ENCODE measurements at places on chromosomes 2 and 18.

DNA sequence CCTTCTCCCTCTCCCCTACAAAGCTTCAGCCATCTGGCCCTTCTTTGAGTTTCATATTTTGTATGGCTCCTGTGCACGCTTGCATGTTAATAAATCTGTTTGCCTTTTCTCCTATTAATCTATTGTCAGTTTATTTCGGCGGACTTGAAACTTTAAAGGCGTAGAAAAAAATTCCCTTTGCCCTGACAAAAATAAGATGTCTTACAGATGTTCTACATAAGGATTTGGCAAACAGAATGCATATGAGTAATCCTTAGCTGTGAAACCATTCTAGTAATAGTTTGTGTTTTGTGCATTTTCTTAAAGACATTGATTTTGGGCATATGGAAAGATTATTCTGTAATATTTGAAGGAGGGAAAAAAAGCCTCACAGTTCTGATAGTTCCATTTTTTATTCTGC, 15.0 kb upstream of the BMPR2 start:
- peak; percentile 17 for DNase-seq

DNA sequence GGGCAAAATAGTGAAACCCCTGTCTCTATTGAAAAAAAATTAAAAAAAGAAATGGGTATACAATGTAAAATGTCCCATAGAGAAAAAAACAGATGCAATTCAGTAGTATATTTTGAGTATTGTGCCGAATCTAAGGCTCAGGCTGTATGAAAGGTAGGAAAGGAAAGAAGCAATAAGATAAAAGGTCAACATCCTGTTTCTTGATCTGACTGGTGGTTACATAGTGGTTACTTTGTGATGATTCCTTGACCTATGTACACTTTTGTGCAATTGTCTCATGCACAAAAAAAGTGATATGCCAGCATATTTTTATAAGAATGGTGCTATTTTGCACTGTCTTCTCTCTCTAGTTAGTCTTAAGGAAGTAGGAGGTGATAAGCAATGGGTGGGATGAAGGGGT, 1333.7 kb upstream of the TMEFF2 start:
- no peak for DNase-seq

- DNase-seq: peak; percentile 62
Observed at GRCh38 chr2:26846334-26847306, 1.3 kb upstream of the DPYSL5 start.

DNA sequence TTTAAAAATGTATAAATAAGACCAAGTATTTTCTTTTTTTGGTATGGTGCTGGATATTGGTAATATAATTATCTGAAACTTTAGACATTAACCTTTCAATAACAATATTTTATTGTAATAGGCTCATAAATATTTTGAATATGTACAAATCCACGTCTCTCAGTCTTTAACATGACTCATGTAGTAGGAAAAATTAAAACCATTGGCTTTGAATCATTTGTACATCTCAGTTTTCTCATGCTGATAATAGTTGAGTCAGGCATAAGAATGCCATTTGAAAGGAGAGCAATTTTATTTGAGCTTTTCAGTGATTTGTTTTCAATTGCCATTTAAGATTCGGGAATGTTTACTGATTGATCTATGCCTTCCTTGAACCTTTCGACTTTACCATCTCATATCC, 364.8 kb downstream of the TGIF1 start:
- peak; percentile 40 for DNase-seq

DNA sequence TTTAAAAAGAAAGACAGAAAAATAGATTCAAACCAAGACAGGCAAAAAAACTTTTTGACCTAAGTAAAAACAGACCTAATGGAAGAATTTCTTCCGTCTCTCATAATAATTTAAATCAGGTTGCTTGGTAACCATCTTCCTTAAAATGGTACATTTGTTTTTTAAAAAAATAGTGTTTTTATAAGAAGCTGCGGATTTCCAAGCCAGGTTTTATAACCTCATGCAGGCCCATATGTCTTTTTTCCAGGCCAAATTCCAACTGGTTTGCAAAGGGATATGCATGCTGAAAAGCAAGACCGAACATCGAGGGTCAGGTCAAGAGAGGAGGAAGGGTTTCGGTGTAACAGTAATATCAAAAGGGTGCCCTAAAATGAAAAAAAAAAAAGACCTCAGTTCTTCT, 172.9 kb downstream of the MAIP1 start:
- no peak for DNase-seq

GRCh38 chr18:74411475-74411874, 45.6 kb downstream of the DIPK1C start:
- DNase-seq: no peak

DNA sequence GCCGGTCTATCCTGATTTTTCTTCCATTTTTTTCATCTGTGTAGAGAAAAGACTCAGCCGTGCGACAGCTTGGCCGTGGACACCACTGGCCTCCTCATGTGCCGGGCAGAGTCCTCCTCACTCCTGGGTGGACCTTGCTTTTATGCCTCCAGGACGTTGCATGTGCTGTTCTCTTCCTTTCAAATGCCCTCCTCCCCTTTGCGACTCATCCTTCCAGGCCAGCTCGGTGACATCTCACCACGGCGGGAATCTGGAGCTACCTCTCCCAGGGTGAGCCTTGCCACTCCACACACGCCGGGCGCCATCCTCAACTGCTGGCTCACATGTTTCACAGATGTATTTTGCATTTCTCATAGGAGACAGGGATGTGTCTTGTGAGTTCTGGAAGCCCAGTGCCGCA, 198.5 kb upstream of the HDAC4 start:
- DNase-seq: no peak

DNA sequence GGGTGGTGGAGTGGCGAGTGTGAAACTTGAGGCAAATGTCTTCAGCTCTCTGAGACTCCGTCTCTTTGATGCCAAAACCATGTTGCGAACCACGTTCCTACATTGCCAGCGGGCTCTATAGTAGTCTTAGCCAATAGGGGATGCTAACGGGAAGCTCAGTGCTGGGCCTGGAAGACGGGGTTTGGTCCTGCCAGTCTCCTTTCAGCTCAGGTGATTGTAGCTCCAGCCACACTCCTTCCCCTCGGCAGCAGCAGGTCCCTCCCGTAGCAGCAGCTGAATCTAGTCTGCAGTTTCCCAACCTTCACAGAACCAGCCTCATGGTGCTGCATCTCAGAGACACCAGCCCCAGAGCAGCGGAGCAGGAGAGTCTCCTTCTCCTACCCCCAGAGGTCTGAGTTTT, 109.7 kb downstream of the TFCP2L1 start:
- no peak for DNase-seq

DNA sequence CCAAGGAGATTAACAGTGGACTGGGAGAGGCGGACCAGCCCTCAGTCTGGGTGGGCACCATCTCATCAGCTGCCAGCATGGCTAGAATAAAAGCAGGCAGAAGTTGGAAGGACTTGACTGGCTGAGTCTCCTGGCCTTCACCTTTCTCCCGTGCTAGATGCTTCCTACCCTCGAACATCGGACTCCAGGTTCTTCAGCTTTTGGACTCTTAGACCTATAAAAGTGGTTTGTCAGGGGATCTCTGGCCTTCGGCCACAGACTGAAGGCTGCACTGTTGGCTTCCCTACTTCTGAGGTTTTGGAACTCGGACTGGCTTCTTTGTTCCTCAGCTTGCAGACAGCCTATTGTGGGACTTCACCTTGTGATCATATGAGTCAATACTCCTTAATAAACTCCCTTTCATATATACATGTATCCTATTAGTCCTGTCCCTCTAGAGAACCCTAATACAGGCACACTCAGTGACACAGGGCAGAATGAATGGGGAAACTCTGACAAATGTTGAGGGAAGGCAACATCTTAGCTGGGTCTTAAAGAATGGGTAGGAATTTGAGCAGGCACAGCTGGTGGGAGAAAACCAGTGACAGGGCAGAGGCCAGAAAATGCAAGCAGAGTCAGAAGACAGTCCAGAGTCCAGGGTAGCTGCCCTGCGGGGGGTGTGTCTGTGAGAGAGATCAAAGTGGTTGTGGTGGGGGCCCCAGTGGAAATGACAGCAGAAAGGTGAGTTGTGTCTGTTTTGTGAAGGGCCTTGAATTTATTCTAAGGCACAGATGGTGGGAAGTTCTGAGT, 108.1 kb upstream of the CD302 start:
- DNase-seq: no peak

- DNase-seq: peak; percentile 32
Observed at GRCh38 chr2:148888986-148889385, 14.0 kb downstream of the KIF5C start.

DNA sequence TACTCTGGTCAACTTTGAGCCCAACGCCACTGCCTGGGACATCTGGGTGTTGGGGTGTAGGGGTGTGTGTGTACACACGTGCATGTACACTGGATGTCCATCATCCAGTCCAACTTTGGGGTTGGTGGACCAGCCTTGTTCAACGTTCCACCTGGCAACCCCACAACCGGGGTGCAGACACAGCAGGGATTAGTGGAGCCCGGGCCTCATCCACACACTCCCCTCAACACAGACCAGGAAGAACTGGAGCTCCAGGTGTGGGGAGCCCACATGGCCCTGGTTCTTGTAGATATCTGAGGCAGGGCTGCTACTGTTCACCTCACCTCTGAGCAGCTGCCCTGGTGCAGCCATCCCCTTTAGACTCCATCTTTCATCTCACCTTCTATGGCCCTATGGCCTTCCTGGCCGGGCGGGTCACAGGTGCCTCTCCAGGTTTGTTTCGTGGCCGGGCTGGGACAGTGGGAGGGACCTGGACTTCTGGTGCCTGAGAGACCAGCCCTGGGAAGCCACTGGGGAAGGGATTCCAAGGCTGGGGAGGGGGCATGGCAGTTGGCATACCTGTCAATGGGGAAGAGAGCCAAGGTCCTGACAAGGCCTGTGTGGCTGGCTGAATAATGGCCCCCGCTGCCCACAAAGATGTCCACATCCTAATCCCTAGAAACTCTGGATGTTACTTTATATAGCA, 7.5 kb downstream of the NEU2 start:
- DNase-seq: no peak

GRCh38 chr2:176130147-176130956, 847 bp downstream of the HOXD8 start:
- DNase-seq: peak; percentile 82

DNA sequence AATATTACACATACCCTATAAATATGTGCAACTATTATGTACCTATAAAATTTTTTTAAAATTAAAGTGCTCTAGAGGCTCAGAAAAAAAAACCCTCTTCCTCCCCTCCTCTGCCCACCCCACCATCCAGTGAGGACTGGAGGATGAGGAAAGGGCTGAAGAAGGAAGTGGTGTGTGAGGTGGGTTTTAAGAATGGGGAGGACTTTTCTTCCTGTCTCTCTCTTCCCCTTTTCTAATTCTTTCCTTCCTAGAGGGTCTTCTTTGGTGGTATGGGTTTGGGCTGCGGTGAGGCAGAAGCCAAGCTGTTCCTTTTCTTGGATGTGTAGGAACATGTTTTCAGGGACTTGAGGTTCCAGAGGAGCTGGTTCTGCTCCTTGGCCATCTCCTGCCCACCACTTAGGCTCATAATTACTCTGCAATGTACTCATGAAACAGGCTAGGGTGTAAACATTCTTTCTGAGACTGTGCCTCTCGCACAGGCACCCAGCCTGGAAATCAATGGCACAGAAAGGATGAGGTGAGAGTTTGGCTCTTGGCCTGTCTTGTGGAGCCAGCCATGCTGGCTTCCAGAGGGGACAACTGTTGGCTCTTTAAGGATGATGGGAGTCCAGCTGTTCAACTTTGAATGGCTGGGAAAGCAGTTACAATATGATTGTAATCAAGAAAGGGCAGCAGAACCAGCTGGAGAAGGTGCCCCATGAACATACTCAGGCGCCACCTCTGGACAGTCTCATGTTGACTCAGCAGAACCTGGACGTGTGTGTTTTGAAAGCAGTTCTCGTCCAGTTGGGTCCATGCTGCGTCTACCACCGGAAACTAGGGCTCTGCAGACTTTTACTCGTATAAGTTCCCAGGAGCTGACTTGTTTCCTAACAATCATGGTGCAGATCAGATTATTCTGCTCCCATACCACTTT, 38.3 kb downstream of the IL1RL2 start:
- DNase-seq: no peak

DNA sequence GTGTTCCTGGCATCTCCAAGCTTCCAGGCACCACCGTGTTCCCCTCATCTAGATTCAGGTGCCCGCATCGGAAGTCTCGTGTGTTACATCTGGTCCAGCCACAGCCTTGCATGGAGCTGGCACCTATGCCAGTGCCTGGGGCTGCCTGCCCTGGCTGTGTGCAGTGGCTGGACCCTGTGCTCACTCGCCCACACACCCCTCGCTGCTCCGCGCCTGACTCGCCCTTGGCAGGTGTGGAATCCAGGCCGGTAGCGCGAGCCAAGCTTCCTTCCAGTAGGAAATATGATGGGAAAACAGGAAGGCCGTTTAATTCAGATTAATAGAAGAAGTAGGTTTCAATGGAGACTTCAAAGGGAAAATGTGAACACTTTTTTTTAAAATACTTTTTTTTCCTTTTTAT, 78.0 kb downstream of the PTPN4 start:
- DNase-seq: no peak

DNA sequence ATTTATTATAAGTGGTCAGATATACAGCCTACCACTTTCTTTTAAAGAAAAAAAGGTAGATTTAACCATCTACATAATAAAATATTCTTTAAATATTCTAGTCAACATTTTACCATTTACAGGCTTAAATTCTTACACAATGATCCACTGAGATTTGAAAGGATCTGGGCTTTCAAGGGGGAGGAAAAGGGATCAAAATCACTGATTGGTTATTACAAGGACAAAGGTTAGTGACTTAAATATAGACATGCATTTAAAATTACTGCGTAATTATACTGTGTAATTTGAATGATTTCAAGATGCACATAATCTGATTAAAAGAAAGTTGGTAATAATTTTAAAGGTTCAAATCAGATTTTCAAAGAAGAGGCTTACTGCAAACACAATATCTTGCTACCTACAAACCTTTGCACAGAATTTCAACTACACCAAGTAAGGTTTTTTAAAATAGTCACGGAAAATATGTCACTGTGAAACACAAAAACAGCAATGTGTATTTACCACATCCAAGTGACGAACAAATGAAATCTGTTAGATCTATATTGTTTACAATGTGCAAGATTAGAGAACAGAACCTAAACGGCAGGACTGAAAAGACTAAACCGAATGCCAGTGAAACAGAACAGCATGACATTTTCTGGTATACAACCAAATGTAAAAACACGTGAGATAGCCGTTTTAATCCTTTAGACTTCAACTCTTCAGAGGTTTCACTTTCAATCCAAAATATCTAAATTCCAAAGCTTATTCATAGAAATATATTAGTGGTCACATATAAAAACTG, 40.8 kb downstream of the RTN4 start:
- DNase-seq: no peak

GRCh38 chr2:4518596-4518995, 815.2 kb downstream of the DCDC2C start:
- no peak for DNase-seq

DNA sequence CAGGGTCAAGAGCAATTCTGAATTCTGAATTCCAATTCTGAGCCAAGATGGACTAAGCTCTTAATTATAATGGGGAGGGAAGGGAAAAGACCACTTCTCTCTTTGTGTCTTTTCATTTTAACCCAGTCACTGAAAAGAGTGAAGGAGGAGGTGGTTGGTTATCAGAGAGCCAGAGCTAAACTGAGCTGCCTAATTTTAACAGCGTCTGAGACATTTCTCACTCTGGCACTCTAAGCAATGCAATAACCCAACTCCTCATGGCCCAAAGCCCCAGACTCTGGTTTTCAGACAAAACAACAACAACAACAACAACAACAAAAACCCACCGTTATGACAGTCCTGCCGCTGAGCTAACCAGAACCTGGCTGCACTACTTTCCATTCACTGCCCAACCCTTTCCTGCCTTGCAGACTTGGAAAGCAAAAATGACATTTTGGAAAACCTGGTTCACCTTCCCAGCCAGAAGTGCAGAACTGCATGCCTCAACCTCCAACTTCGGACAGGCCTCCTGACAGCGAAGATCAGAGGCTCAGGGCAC, 1.0 kb downstream of the CHST10 start:
- no peak for DNase-seq

- no peak for DNase-seq
Observed at GRCh38 chr2:218924757-218925156, 34.7 kb upstream of the CDK5R2 start.
